NT2/D1 (cell line): ENCODE measurements at places on chromosomes 12 and 14.

- no peak for DNase-seq
Observed at GRCh38 chr12:121915841-121916321, 2.5 kb upstream of the CFAP251 start.

- DNase-seq, result no peak
Observed at GRCh38 chr14:34233619-34234018, 228.4 kb downstream of the SPTSSA start.

GRCh38 chr12:32690927-32691326 lies 11.8 kb downstream of the DNM1L start:
- DNase-seq, result no peak

- DNase-seq, result no peak
Observed at GRCh38 chr12:93336291-93336741, 41.4 kb upstream of the NUDT4 start.
